GM06990 (cell line): ENCODE measurements at places on chromosomes 4 and X.

- no peak for DNase-seq
These were observed 56.6 kb upstream of the TEX13A start for GRCh38 chrX:105277132-105277531.

DNA sequence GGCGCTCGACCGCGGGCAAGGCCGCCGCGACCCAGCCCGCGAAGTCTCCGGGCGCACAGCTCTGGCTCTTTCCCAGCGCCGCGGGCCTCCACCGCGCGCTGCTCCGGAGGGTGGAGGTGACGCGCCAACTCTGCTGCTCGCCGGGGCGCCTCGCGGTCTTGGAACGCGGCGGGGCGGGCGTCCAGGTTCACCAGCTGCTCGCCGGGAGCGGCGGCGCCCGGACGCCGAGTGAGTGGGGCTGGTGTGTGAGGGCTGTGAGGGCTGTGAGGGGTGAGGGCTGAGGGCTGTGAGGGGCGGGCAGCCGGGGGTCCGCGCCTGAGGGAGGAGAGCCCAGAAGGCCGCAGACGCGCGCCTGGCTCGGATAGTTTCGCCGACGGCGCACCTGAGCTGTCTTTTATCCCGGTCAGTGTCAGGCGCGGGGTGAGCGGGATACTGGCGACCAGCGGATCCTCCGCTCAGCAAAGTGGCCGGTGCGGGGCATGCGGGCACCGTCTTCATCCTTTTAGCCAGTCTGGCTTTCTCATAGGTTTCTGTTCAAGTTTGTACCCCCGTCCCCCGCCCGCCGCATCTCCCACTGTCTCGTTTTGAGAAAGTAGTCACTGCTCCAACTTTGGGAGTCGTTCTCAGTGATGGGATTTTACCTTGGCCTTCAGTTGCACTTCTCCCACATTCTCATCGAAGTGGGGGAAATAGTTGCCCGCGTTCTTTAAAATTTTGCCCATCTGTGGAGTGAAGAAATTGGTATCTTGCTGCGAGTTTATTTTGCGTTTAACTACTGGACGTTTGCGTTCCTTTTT is 586 bp downstream of the HERC5 start:
- no peak for DNase-seq

DNA sequence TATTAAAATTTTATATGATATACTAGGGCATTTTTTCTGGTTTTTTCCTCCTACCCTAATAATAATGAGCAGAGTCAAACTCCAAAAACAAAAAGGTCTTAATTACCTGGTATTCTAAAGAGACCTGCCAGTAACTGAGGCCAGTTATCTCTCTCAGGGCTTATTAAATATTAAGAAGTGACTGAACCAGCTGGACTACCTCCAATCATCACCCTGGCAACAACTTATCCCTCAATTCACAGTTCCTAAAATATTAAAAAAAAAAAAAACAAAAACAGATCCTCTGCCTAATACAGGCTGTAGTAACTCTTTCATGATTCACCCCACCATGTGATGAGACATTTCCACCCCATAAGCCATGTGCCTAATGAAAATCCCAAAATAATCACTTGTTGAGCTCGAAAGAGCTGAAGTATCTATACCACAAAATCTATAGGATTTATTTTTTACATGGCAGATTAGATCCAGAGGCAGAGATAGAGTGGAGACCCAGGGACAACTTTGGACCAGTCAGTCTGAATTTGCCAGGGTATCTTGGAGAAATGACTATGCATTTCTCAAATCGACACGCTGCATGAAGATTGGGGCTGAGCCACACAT is 698.0 kb downstream of the FAT4 start:
- no peak for DNase-seq

- no peak for DNase-seq
These were observed 335.9 kb upstream of the AR start for GRCh38 chrX:67207912-67208311.

DNA sequence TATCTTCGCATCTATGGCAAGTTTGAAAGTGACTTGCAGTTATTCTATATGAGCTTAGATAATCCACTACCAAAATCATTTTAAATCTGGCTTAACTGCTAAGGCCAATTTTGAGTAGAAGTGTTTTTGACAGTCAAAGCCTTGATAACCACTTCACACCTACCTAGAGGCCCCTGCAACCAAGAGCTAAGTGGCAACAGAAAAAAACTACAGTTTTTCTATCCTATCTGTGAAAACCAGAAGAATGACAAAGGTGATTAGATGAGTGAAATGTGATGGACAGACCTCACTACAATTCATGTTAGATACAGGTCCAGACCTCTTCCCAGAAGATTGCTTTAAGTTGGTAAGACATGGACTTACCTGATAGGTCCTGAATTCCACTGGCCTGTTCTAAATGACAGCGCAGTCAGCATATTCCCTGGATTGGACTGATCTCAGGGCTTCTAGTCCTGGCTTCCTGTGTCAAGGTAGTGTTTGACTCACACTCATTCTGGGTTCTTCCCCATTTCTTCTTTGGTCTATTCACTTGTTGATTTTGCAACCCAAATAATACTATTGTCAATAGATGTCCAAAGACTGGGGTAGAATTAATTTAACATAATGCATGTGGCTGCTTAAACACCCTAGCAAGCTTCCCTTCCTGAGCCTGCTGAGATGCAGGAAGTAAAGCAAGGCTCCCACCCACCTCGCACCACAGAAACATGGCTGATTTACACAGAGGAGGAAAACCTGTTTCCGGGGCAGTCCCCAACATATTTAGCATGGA is 65.1 kb downstream of the PPP3CA start:
- DNase-seq: no peak

DNA sequence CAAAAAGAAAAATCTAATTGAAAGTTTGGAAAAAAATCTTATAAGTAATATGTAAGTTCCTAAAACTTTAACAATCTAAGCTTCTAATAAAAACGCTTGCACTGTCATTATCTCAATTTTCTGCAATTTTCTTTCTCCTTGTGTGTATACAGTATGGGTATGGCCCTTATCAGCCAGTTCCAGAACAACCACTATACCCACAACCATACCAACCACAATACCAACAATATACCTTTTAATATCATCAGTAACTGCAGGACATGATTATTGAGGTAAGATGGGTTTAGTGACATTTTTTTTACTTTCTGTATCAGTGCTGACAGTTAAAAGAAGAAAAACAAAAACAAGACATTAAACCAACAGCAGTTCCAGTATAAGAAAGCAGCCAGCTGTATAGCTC is 4.9 kb downstream of the STATH start:
- DNase-seq: no peak

DNA sequence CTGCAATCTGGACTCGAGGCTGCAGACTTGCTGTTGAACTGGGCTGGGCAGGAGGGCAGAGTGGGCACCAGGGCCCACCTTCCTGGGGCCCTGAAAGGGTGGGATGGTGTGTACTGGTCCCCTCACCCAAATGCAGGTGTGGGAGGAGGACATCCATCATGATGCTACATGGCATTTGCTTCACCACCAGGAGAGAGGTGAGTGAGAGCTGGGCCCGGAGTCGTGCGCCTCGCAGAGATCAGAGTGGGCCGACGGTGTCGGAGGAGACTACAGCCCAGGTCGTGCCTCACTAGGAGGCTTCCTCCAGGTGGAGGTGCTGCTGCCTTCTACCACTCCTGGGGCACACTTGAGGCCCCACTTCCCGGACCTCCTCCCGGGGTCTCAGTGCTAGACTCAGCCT is 50.3 kb downstream of the SCML1 start:
- no peak for DNase-seq

DNA sequence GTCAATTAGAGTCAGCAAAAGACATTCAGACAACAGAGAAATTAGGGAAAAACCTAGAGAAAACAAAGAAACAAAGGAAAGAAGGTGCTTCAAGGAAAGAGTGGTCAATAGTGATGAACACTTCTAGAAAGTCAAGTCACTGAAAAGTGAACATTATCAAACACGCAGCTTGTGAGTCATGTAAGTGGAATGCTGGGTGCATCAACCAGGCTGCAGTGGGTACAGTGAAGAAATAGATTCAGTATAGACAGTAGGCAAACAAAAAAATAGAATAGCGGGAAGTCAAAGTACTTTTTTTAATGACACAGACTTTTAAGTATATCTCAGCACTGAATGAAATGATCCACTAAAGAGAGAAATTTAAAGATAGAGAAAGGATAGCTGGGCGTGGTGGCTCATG is 245.8 kb downstream of the ARHGAP24 start:
- DNase-seq: no peak

DNA sequence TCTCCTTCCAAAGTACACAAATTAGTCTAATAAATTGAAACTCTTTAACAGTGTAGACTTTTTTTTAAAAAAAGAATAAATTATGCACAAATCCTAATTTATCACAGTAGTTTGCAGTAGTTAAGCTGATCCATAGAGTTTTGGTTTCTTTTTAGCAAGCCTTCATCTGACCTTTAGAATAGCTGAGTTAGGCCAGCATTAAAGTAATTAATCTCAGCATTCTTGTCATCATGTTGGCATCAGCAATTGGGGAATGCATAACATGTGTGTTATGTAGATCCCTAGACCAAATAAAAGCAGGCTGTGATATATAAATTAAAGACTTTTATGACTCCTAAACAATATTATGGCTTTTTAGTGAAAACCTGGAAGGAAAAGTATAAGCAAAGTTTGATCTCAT is 426.5 kb upstream of the PABPC4L start:
- no peak for DNase-seq
